ENCODE measurements at places on chromosomes 3 and 15.

- DNase-seq: no peak
Measured at GRCh38 chr3:195191580-195191979, 79.4 kb downstream of the XXYLT1 start.

GRCh38 chr3:196207833-196208607 lies 3.2 kb downstream of the ZDHHC19 start:
- DNase-seq: peak; percentile 56

DNA sequence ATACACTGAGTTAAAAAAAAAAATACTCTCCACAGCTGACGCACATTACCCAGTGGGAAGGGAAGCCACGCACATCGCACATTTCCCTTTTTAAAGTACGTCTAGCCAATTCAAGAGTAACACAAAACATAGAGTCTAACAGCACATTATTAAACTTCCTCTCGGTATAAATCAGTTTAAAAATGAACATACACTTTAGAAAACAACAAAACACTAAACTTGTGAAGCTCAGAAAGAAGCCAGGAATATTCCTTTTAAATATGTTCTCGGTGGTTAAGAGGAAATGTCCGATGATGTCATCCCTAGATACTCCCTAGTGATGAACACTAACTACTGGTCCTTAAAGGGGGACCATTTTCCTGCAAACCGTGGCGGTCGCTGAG lies 721 bp downstream of the MYEF2 start:
- DNase-seq: no peak

DNA sequence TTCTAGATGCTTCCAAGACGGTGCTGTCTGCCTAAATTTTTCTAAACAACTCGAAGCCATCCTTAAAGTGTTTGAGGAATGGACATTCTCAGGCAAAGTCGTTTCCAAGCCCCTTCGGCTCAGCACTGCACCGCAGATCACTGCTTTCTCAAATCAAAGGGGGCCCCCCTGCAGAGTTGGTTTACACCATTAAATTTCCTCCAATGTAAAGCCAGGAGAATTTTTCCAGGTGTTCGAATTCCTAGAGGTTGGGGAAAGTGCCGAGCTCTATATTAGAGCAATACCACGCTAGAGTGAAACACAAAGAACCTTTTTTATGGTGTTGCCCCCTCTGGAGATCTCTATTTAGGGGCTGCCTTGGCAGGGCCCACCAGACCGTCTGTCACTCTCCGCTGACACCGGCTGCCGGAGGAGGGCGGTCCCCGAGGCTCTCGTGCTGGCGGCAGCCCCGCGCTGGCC lies 277.9 kb upstream of the NR2F2 start:
- DNase-seq: no peak

GRCh38 chr15:69920221-69920620 lies 177.5 kb downstream of the TLE3 start:
- DNase-seq: no peak

GRCh38 chr15:81880833-81881232 lies 165.0 kb downstream of the MEX3B start:
- no peak for DNase-seq

DNA sequence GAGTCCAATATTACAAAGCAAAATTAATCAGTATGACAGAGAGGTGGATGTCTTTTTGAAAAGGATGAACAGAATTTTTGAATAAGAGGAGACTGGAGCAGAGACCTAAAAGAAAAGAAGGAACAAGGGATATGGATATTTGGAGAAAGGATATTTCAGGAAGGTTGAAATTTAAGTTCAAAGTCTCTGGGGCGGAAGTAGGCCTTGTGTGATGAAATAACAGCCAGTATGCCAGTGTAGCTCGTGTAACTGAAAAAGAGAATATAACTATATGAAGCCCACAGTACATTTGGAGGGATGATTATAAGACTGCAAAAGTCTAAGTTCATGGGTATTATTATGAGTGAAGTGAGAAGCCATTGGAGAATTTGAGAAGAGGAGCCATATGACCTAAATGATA lies 766.7 kb downstream of the GBE1 start:
- DNase-seq: no peak

- no peak for DNase-seq
Measured at GRCh38 chr3:122660297-122660974, 20.2 kb upstream of the PARP14 start.

- no peak for DNase-seq
Measured at GRCh38 chr3:182139627-182140357, 428.1 kb downstream of the SOX2 start.

DNA sequence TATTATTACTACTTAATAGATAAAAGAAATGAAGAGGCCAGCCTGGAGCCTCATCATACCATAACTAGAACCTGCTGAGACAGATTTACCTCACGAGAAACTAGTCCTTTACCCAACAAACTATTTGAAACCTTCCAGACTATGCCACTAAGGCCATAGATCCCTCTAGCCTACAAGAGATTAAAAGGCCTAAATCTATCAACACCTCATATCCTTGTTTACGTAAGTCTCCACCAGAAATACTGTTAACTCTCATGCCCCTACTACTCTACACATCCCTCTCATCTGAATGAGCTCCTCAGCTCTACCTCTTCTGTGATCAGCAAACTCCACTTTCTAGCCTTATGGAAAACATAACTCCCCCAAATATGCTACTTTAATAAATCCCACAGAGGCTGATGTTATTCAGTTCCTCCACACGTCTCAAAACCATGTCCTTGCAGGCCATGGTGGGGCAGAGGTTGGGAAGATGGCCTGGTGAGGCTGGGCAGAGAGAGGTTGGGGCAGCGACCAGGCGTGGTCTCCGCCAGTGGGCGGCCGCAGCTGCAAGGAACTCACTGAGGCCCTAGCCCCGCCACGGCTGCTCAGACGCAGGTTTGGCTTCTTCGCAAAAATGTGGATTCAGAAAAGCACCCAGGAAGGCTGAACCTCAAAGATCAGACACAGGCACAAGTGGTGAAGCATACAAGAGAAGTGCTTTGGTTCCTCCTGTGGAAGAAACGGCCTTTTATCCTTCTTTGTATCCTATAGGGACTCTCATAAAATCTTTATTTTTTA lies 65.8 kb downstream of the GSK3B start:
- no peak for DNase-seq

DNA sequence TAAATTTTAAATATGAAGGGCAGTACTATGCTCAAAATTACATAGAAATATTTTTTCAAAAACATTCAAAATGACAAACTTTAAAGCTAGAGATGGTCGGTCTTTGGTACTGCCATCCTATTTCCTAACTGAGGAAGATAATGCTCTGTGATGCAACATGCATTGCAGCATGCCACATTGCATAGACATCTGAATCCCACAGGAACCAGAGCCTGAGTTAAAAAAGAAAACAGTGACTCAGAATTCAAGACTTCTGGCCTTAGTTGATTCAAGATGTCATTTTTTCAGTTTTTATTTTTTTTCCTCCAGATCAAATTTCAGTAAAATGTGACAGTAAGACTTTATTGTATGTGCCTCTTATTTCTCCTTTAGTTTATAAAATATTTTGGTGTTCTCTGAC lies 33.1 kb downstream of the TP63 start:
- DNase-seq: no peak

GRCh38 chr15:94105760-94106159 lies 125.6 kb upstream of the MCTP2 start:
- no peak for DNase-seq

DNA sequence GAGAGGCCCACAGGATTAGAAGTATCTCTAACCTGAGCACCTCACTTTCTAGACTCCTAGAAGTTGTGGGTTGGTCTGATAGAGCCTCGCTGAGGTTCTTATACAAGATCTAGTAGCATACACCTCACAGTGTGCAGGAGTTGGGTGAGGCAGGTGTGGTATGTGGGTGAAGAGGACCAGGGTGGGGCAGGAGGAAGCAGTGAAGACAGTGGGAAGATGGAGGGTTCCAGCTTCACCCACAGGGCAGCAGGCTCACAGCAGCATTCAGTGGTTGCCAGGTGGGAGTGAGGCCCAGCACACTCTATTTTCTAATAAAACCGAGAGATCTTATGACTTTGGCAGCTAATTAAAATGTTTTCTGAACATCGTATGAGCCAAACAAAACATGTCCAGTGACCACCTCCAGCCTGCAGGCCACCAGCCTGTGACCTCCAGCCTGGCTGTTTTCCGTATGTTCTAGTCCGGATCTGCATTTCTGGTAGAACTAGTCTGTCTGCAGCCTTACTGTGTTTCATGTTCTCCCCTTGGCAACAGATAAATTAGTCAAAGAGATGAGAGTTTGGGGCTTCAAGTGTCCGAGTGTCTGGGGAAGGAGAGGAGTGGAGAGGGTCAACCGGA lies 170.4 kb upstream of the CTDSPL start:
- DNase-seq: no peak

- DNase-seq: no peak
Measured at GRCh38 chr3:53845881-53846133, 412 bp downstream of the CHDH start.

DNA sequence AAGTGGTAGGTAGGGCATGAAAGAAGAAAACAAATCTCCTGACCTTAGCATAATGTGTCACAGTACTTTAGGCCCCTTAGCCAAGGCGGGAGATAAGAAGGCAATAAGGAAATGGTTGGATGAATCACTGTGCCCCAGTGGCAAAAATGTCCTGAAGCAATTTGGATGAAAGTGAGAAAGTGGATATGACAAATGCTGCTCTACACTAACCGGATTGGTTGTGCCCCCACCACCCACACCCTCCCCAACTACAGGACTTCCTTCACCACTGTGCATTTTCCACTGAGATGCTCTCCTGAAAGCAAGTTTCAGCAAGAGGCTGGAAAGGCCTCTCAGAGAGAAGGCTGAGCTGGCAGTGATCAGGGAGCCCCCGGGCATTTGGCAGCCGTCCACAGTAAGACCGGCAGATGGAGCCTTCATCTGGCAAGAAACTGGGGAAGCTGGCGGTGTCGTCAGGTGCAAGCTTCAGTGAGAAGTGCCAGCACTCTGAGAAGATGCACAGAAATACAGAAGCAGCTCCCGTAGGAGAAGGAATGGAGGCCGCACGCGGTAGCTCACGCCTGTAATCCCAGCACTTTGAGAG lies 63.8 kb downstream of the ATP1B3 start:
- DNase-seq: peak; percentile 68

DNA sequence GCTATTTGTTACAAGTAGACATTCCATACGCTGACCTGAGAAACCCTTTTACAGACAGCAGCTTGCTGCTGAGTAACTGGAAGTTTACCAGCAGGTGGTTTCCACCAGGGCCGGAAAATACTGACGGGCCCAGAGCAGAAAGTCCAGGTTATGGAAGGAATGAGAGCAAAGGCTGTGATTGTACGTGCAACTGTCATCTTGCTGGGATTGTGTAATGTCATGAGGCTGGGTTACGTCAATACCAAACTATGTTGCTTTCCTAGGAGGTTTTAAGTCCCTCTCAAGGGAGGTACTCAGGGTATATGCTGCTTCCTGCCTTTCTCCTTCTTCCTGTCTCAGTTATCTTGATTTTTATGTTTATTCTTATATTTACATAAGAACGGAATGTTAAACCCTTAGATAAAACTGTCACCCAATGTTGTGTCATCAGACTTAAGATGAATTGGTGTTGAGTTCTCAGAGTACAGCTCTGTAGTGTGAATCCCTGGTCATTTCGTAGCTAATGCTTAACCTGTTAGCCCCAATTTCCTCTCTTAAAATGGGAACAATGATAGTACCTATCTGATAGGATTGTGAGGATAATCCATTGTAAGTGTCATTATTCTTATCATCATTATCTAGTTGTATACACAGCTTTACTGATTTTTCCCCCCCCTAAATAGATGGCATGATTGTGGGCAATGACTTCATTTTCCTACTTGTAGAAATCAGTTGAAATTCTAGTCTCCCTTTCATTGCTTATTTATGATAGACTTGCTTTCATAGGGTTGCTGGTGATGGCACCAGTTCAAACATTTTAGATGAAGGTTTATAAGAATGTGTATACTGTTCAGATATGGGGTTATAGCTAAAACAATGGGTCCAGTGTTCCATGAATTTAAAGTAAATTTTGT lies 101.4 kb downstream of the FNDC3B start:
- DNase-seq: no peak

GRCh38 chr3:158368271-158368670 lies 202.7 kb upstream of the MLF1 start:
- no peak for DNase-seq

DNA sequence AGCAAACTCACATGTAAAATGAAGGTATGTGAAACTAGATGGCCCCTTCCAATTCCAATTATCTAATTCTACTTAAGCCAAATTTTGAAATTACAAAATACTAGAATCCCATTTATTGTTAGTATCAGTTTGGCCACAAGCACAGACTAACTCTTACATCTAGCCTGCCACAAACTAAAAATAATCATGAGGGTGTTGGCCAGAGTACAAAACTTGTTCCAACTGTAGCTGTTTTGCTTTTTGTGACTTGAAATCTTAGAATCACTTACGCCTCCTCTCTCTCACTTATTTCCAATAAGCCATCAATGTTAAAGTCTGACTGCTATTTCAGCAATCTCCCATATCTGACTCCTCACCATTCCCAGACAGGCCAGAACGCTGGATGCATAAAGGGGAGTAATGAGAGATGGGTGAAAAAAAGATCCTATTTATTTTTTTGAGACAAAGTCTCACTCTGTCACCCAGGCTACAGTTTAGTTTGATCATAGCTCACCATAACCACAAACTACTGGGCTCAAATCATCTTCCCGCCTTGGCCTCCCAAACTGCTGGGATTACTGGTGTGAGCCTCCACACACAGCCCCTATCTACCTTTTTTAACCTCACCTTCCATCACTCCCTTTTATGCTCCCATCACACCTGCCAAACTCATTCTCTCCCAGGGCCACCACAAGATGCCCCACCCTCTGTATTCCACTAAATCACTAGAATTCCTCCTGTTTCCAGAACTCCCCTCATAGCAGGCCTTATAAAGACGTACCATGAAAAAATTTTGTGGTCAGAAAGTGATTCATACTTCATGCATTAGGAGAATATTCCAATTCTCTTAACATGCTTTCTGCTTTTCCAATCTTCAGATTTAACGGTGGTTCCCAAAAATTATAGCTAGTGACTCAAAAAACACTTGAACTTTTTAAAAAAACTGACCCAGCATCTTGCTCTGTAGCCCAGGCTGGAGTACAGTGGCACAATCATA lies 36.5 kb downstream of the ATOSA start:
- DNase-seq: no peak

DNA sequence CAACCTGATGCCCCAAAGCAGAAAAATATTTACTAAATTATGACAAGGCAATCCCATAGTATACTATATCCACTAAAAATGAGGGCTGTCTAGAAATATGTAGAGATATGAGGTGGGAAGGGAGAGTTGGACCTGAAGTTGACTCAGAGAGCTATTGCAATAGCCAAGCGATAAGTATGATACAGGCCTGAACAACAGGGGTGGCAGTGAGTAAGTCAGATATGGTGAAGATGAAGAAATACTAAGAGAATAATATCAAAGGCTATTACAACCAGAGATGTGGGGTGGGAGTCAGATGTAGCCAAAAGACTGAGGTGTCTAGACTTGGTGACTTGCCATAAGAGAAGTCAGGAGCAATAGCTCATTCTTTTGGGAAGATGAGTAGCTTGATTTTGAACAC lies 9.2 kb downstream of the HSPBAP1 start:
- no peak for DNase-seq

DNA sequence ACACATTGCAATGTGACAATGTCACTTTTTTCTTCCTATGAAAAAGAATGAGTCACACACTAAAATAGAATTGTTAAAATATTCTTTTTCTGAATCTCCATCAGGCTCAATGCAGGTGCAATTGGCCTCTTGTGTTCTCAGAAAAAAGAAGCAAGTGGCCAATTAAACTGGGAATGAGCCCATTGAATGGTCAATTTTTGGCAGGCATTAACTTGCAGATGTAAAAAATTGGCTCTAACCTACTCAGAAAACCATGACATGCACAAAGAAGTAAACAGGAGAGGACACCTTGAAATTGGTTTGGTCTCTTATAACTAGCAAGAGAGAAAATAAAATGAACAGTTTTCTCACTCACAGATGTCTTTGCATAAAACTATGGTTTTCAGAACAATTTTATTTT lies 820.8 kb downstream of the TBL1XR1 start:
- DNase-seq: no peak
